ENCODE measurements at places on chromosomes 6 and 20. TPM values are rescaled to one million over a fixed set of nuclear protein-coding genes. Genes with fewer than 3 reads are reported as not detected.

- no peak for DNase-seq
- no peak overlapping the region for H3K4me3 ChIP-seq
- no peaks in the 10 kb centered on the region for H3K4me1 ChIP-seq
- H3K27me3 ChIP-seq, result no peaks in the 10 kb centered on the region
- H3K36me3 ChIP-seq, result no peaks in the 10 kb centered on the region
- H3K27ac ChIP-seq, result no peak overlapping the region
These were observed 178.0 kb downstream of the PHF3 start for GRCh38 chr6:63813566-63814120.

- H3K27ac ChIP-seq, result no peak overlapping the region
- no peaks in the 10 kb centered on the region for H3K36me3 ChIP-seq
- no peaks in the 10 kb centered on the region for H3K4me1 ChIP-seq
- DNase-seq, result no peak
These were observed 248.8 kb downstream of the SAMD5 start for GRCh38 chr6:147757291-147757690.

DNA sequence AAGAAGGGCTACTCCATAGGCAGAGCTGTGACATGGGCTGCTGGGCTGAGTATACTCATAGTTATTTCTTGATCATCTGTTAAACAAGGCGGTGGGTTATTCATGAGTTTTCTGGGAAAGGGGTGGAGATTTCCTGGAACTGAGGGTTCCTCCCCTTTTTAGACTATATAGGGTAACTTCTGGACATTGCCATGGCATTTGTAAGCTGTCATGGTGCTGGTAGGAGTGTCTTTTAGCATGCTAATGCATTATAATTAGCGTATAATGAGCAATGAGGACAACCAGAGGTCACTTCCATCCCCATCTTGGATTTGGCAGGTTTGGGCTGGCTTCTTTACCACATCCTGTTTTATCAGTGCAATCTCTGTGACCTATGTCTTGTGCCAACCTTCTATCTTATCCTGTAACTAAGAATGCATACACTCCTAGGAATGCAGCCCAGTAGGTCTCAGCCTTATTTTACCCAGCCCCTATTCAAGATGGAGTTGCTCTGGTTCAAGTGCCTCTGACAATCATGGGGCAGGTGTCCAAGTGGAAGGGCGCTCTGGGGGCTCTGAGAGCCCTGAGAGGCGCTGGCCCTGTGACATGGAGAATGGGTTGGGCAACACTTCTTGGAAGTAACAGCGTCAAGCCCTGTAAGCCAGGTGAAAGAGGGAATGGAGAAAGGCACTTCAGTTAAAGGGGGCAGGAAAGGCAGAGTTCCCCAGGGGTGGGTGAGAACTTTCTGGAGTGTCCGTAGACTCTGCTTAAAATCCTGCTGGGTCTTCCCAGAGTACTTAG, 354.2 kb upstream of the SULF2 start:
- no peak overlapping the region for H3K4me3 ChIP-seq
- no peak for DNase-seq
- peaks cover 4% of the 10 kb centered on the region for H3K27me3 ChIP-seq
- no peaks in the 10 kb centered on the region for H3K4me1 ChIP-seq
- H3K27ac ChIP-seq, result no peak overlapping the region

Gene FAM209B
- total RNA-seq, result not detected

GRCh38 chr20:45484676-45485075, 15.1 kb downstream of the WFDC2 start:
- H3K27me3 ChIP-seq, result no peaks in the 10 kb centered on the region

Gene ESR1
- total RNA-seq, result 4.1 TPM

- no peaks in the 10 kb centered on the region for H3K27me3 ChIP-seq
- H3K4me1 ChIP-seq, result no peaks in the 10 kb centered on the region
- H3K4me3 ChIP-seq, result no peak overlapping the region
- H3K27ac ChIP-seq, result no peak overlapping the region
These were observed 17.6 kb downstream of the GHRH start for GRCh38 chr20:37243937-37244571.

Gene SAMD5
- total RNA-seq, result not detected

- DNase-seq, result no peak
- H3K4me1 ChIP-seq, result no peaks in the 10 kb centered on the region
- no peak overlapping the region for H3K4me3 ChIP-seq
These were observed 176.1 kb upstream of the HDDC2 start for GRCh38 chr6:125477844-125478243.
